H9 (cell line): ENCODE measurements at places on chromosomes 5 and 9. TPM values are rescaled to one million over a fixed set of nuclear protein-coding genes. Genes with fewer than 3 reads are reported as not detected.

The NUDT12 gene
- total RNA-seq, result 10.2 and 11.3 TPM in 2 replicates

The PCDHGA9 gene
- total RNA-seq, result 0.83 and 1.3 TPM in 2 replicates

The TAL2 gene
- 0.50 and 1.1 TPM in 2 replicates for total RNA-seq

The CCL27 gene
- total RNA-seq, result 0.28 and 1.0 TPM in 2 replicates

The ADAMTS16 gene
- 4.5 and 4.6 TPM in 2 replicates for total RNA-seq

The FOXD4L6 gene
- total RNA-seq, result 0.13 TPM in 1 of 2 replicates, not detected in the other

DNA sequence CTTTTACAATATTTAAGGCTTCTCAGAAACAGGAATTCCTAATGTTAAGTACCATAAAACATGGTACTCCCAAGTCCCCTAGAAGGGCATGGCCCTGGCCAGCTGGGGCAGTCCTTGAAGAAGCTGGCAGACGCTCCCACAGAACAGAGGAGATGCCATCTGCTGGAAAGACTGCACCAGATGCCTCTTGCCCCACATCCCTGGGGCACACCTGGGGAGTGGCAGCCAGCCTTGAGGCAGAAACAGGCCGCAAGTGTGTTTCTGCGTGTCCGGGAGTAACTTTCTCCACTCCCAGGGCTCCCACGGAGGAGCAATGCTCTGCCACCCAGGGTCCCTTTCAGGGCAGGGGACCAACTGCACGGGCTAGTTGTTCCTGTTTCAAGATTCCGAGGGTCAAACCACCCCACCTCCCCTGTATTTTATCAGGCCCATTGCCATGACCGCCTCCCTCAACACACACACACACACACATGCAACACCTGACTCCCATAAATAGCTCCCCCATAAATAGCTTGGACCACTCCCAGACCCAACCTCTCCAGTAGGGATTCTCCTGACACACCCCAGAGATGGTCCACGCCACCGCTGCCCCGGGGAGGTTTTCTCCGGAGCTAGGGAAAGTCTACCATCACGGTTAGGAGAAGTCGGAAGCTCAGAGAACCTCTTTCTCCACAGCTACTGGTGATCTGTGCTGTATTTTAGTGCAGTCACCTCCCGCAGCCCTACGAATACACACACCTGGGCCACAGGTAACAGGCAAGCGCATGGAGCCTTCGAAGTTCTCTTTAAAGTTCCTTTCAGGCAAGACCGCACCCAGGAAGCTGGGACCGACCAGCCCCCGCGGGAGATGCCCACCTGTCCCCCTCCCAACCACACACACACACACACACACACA is 1.5 kb downstream of the SPOCK1 start:
- no peak overlapping the region for H3K27ac ChIP-seq
- peak; percentile 39 for DNase-seq
- peaks cover 8% of the 10 kb centered on the region; the same call in 1 of the 2 replicates for H3K27me3 ChIP-seq
- H3K36me3 ChIP-seq, result no peaks in the 10 kb centered on the region

GRCh38 chr5:6827526-6828219 is 114.4 kb downstream of the TENT4A start:
- H3K27ac ChIP-seq, result no peak overlapping the region
- H3K4me3 ChIP-seq, result no peak overlapping the region
- DNase-seq, result no peak
- no peaks in the 10 kb centered on the region for H3K36me3 ChIP-seq
- no peaks in the 10 kb centered on the region for H3K4me1 ChIP-seq

GRCh38 chr9:110156416-110156815 is 51.5 kb downstream of the C9orf152 start:
- H3K36me3 ChIP-seq, result peaks cover 4% of the 10 kb centered on the region; the same call in 1 of the 2 replicates
- H3K27me3 ChIP-seq, result no peaks in the 10 kb centered on the region
- H3K4me3 ChIP-seq, result no peak overlapping the region

DNA sequence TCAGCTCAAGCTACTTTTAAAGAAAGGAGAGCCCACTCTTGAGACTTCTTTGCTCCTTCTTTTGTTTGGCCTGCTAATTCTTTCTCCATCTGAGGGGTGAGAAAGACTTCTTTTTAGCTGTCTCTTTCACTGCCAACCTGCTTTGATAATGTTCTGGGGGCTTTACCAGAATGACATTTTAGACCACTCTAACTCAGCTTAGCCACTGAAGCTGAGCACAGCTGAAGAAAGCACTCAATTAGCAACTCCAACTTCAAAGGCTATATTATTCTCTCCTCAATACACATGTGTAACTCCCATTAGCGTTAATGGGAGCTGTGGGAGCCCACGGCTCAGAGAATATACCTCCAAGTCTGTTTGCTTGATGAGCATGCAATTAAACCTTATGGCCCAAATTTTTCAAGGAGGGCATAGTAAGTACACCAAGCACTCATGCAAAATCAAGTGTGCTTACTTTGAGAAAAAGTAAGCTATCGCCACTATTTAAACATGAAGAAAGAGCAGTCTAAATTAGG is 815.4 kb upstream of the DMAC1 start:
- H3K27ac ChIP-seq, result no peak overlapping the region
- H3K4me1 ChIP-seq, result no peaks in the 10 kb centered on the region
- H3K4me3 ChIP-seq, result no peak overlapping the region
- no peaks in the 10 kb centered on the region for H3K27me3 ChIP-seq
- no peaks in the 10 kb centered on the region for H3K36me3 ChIP-seq

DNA sequence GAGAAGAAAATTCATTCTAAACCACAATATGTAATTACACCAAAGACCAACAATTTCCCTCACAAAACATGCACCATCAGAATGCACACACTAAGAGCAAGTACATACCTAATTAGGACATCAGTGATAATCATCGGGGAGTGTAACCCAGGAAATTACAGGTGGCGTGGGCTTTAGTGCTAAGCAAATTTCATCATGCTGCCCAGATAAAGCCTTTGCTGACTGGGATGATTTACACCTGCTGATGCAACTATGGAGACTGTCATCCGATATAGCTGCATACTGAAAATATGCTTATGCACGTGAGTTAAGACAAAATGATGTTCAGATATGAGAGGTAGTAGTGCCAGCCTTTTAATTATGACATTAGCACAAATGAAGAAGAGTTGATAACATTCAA is 123.2 kb downstream of the DCP2 start:
- H3K27ac ChIP-seq, result no peak overlapping the region
- peaks cover 6% of the 10 kb centered on the region for H3K36me3 ChIP-seq
- no peaks in the 10 kb centered on the region for H3K27me3 ChIP-seq
- H3K4me3 ChIP-seq, result no peak overlapping the region
- DNase-seq, result no peak

DNA sequence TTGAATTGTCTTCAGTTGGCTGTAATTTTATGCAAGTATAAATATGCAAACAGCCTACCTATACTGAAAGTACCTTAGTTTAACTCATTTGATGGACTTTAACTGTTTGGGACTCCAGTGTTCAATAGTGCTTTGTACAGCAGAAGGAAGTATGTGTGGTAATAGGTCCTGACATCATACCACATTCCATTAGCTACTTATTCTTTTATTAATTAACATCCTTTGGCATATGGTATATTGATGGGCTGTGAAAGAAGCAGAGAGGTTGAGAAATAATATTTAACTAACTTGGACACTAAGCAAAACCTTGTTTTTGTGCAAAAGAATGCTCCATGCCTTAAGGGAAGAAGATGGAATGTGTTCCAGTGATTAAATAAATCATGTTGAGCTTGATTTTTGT is 97.6 kb upstream of the SEMA6A start:
- H3K27me3 ChIP-seq, result no peaks in the 10 kb centered on the region
- no peaks in the 10 kb centered on the region for H3K36me3 ChIP-seq
- H3K4me1 ChIP-seq, result no peaks in the 10 kb centered on the region
- no peak overlapping the region for H3K27ac ChIP-seq
- no peak overlapping the region for H3K4me3 ChIP-seq

DNA sequence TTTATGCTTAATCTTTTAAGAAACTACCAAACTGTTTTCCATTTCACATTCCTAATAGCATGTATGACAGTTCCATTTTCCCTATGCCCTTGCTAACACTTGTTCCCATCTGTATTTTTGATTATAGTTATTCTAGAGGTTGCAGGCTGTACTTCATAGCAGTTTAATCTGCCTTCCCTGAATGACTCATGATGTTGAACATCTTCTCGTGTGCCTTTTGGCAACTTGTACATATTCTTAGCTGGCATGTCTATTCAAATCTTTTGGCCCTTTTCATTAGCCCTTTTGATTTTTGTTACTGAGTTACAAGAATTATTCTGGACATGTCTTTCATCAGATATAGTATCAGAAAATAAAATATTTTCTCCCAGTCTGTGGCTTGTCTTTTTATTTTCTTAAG is 320.3 kb downstream of the DIRAS2 start:
- no peaks in the 10 kb centered on the region for H3K36me3 ChIP-seq
- H3K27ac ChIP-seq, result no peak overlapping the region
- H3K4me3 ChIP-seq, result no peak overlapping the region
- no peak for DNase-seq
- H3K27me3 ChIP-seq, result no peaks in the 10 kb centered on the region

GRCh38 chr9:123927625-123928532 is 2.0 kb downstream of the DENND1A start:
- H3K36me3 ChIP-seq, result peaks cover 4% of the 10 kb centered on the region
- H3K4me1 ChIP-seq, result peaks cover 20% of the 10 kb centered on the region
- no peaks in the 10 kb centered on the region for H3K27me3 ChIP-seq
- DNase-seq, result no peak

- no peak for DNase-seq
- H3K4me3 ChIP-seq, result no peak overlapping the region
- H3K27ac ChIP-seq, result no peak overlapping the region
- H3K36me3 ChIP-seq, result no peaks in the 10 kb centered on the region; the same call in 2 of the 3 replicates
- H3K4me1 ChIP-seq, result no peaks in the 10 kb centered on the region
Observed at GRCh38 chr5:93192087-93192486, 388.9 kb downstream of the NR2F1-AS1 start.

DNA sequence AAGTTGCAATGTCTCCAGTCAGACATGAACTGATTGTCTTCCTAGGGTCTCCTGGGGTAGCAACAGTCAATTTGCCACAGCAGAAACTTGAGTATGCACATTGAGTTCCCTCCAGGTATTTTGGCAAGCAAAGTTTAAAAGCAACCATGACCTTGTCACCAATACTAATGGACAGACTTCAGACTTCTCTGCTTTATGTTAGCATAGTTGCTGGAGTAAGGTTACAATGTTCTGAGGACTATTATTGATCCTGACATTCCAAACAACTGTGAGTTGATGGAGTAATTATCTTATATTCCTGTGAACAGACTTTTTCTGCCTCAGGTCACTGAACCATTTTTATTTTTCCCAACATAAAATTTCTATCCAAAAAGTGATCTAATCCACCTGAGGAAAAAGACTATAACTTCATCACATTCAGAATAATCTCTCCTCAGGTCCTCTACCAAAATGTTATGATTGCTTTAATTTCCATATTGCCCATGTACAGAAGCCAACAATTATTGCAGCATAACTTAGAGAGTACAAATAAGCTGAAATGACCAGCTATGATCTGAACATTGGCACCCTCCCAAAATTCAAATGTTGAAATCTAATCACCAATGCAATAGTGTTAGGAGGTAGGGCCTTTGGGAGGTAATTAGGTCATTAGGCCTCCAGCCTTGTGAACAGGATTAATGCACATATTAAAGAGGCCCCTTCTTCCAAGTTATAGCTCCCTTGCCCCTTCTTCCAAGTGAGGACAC is 228.3 kb downstream of the PDE4D start:
- no peaks in the 10 kb centered on the region for H3K36me3 ChIP-seq
- H3K4me1 ChIP-seq, result no peaks in the 10 kb centered on the region

DNA sequence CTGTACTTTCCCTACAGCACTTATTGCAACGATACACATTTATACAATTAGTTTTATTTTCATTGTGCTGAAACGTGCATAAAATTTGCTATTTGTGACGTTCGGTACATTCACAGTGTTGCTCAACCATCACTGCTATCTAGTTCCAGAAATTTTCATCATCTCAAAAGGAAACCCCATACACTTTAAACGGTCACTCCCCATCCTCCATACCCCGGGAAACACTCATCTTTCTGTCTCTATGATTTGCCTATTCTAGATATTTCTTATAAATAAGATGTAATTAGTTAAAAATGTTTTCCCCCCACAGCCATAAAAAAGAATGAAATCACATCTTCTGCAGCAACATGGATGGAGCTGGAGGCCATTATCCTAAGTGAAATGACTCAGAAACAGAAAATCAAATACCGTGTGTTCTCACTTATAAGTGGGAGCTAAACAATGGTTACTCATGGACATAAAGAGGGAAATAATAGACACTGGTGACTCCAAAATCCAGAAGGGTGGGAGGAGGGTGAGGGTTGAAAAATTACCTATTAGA is 40.2 kb upstream of the TEX48 start:
- H3K27me3 ChIP-seq, result no peaks in the 10 kb centered on the region
- no peak for DNase-seq
- no peak overlapping the region for H3K27ac ChIP-seq
- no peaks in the 10 kb centered on the region for H3K4me1 ChIP-seq
- no peak overlapping the region for H3K4me3 ChIP-seq
- H3K36me3 ChIP-seq, result no peaks in the 10 kb centered on the region; the same call in 1 of the 3 replicates

- no peak for DNase-seq
- H3K27ac ChIP-seq, result no peak overlapping the region
- H3K4me1 ChIP-seq, result no peaks in the 10 kb centered on the region
- H3K36me3 ChIP-seq, result peaks cover 3% of the 10 kb centered on the region
- H3K4me3 ChIP-seq, result no peak overlapping the region
Observed at GRCh38 chr9:3336951-3337350, 188.8 kb downstream of the RFX3 start.

DNA sequence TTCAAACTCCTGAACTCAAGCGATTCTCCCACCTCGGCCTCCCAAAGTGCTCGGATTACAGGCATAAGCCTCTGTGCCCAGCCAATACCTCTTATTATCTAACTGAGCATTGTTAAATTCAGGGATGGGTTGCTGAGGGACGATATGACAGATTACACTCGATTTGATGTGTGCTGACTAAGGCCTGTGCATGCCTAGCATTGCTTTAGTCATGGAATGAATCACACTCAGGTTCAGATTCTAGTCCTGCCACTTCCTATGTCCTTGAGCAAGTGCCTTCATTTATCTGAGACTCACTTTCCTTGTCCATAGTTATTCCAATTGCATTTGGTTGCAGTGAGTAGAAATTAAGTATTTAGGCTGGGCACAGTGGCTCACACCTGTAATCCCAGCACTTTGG is 19.5 kb downstream of the THBS4 start:
- no peak overlapping the region for H3K27ac ChIP-seq
- no peak overlapping the region for H3K4me3 ChIP-seq
- no peaks in the 10 kb centered on the region; the same call in 1 of the 2 replicates for H3K4me1 ChIP-seq
- H3K36me3 ChIP-seq, result no peaks in the 10 kb centered on the region
- H3K27me3 ChIP-seq, result no peaks in the 10 kb centered on the region
- DNase-seq, result no peak

- no peaks in the 10 kb centered on the region for H3K36me3 ChIP-seq
- H3K27ac ChIP-seq, result no peak overlapping the region
- H3K4me1 ChIP-seq, result no peaks in the 10 kb centered on the region; the same call in 1 of the 2 replicates
- no peaks in the 10 kb centered on the region for H3K27me3 ChIP-seq
- no peak overlapping the region for H3K4me3 ChIP-seq
Observed at GRCh38 chr9:68629042-68629441, 76.0 kb upstream of the PIP5K1B start.

DNA sequence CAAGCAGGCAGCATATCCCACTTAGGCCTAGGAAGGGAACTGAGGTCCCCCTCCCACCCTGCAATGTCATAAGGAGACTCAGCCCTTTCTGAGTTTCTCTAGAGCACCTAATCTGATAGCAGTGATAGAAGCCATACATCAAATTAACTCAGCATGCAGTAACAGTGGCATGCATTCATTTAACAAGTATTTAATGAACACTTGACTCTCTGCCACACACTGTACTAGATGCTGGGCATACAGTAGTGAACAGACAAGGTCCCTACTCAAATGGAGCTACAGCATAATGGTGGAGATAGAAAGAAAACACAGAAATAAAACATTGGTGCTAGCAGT is 58.6 kb downstream of the SLC22A5 start:
- no peaks in the 10 kb centered on the region; the same call in 1 of the 2 replicates for H3K4me1 ChIP-seq
- H3K27me3 ChIP-seq, result no peaks in the 10 kb centered on the region
- H3K36me3 ChIP-seq, result no peaks in the 10 kb centered on the region
- DNase-seq, result no peak
